Regular cardiac myocyte (primary cell): ENCODE measurements at places on chromosomes 4 and X. TPM values are rescaled to one million over a fixed set of nuclear protein-coding genes. Genes with fewer than 3 reads are reported as not detected.

The EDNRA gene
- 8.4 and 10.1 TPM in 2 replicates for total RNA-seq

The CYSLTR1 gene
- total RNA-seq, result not detected in 2 replicates

The NSUN7 gene
- under 0.01 TPM in 1 of 2 replicates, not detected in the other for total RNA-seq

The ADGRG4 gene
- total RNA-seq, result not detected in 2 replicates

The HSFX3 gene
- total RNA-seq, result not detected in 2 replicates

The CDX4 gene
- not detected in 2 replicates for total RNA-seq

The DKK2 gene
- total RNA-seq, result 0.19 TPM in 1 of 2 replicates, not detected in the other

The GABRA4 gene
- under 0.01 TPM in 1 of 2 replicates, not detected in the other for total RNA-seq

The POF1B gene
- under 0.01 TPM in 2 replicates for total RNA-seq

The UGT2A1 gene
- total RNA-seq, result not detected in 2 replicates

The RIPPLY1 gene
- total RNA-seq, result not detected in 2 replicates

The DDX60 gene
- total RNA-seq, result 13.2 and 26.2 TPM in 2 replicates

The SFRP2 gene
- not detected in 2 replicates for total RNA-seq

The HS6ST2 gene
- under 0.01 TPM in 1 of 2 replicates, not detected in the other for total RNA-seq
